ENCODE measurements at places on chromosomes 7 and 10.

DNA sequence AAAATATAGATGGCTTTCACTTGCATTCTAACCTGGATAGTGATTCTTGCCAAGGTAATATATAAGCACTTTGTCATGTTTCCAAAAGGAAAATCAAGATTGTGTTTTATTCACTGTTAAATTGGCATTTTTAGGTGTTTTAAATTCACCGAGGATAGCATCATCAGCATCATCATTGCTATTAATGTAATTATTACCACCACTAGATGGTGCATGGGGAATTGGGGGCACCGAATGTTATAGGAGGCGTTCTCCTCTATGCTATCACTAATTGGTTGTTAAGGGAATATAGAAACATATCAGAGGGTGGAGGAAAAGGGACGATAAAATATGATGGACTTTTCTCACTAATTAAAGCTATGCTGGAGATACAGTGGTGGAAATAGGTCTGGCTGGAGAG, 95.5 kb downstream of the CELF2 start:
- no peak for DNase-seq

DNA sequence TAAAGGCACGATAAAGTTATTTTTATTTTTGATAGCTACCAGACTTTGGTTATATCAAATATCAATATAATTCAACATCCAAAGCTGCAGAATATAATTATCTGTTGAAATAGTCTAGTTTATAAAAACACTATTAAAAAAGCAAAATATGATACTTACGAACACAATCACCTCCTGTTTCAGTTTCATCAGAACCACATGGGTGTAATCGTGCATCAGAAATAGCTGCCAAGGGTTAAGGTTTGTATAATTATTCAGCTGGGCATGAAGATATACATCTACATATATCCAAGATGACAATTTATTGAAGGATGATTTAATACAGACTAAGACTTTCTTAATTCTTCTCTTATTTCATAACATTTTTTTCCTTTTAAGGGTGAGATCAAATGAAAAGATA, 20.3 kb downstream of the VWDE start:
- DNase-seq: no peak

DNA sequence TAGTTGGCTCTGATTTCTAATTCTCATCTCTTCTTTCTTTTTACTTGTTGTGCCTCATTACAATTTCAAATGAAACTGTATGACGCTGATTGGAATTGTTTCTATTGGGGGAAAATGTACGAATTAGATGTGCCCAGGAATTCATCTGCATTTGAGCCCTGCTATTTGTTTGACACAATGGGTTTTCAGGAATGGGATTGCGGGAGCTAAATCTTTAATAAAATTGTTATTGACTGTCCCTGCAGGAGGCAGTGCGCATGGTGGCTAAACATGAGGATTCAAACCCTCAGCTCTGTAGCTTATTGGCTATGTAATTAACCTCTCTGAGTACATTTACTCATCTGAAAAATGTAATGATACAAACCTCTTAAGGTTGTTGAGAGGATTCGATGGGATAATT, 181.6 kb downstream of the NXPH1 start:
- DNase-seq: no peak

- no peak for DNase-seq
These were observed 166.8 kb upstream of the ASAH2 start for GRCh38 chr10:50417886-50418830.

DNA sequence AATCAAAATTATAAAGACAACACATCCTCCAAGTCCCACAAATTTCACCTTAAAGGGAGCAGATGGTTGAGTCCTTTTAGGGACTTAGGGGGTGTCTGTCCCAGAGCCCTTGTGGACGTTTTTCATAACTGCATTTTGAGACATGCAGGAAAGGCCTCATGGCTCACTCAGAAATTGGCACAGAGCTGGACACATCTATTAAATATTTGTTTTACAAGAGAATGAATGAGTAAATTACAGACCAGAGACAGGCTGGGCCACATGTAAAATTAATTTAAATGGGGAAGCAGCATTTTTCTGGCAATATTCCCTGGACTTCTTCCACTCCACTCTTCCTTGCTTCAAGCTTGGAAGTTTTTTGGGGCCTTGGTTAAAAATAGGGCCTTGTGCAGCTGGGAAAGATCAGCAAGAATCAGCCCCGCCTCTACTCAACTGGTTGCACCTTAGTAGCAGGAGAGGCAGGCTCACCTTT, 20.0 kb downstream of the LAMB1 start:
- DNase-seq: no peak

GRCh38 chr7:32248522-32248921, 178.3 kb upstream of the PDE1C start:
- DNase-seq: no peak

GRCh38 chr10:19702215-19702614, 114.0 kb upstream of the PLXDC2 start:
- DNase-seq: no peak

DNA sequence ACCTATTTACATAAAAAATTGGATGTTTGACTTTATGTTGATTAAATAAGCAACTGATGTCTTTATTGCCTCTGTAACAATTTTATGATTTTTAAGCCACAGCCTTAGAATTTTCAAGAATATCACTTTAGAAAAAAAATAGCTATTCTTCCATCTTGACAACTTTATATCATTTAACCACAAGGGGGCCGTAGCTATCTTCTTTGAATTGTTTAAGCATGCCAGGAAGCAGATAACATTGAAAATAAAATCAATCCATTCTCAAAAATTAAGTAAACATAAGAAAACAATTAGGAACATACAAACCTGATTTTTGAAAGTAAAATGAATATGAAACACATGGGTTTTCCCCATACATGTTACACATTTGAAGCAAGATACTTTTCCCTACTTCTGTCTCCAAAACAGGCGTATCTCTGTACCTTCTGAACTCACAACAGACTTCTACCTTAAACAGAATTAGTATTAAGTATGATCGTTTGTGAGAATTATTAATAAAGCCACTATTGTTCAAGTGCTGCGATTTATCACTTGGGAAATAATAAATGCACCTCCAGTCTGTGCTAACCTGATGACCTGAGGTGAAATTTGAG, 209.0 kb downstream of the CACNA2D1 start:
- DNase-seq: no peak

DNA sequence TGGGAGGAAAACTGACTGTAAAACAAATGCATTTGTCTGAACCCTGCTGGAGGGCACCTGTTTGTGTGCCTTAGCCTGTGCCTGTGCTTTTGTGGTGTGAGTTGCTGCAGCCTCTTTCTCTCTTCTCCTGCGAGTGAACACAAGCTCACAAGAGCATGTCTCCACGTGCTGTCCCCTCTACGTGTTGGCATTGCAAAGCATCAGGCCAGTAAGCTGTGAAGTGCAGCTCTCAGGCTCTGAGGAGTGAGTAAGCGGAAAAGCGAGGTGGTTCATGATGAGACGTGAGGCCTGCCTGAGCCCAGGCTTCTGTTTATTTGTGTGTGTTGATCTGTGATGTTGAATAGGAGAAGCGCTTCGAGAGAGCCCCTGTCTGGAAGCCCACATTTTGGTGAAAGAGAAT, 85.6 kb upstream of the PDCD4 start:
- DNase-seq: no peak

- DNase-seq: no peak
These were observed 41.8 kb downstream of the CHST3 start for GRCh38 chr10:72006026-72006425.

DNA sequence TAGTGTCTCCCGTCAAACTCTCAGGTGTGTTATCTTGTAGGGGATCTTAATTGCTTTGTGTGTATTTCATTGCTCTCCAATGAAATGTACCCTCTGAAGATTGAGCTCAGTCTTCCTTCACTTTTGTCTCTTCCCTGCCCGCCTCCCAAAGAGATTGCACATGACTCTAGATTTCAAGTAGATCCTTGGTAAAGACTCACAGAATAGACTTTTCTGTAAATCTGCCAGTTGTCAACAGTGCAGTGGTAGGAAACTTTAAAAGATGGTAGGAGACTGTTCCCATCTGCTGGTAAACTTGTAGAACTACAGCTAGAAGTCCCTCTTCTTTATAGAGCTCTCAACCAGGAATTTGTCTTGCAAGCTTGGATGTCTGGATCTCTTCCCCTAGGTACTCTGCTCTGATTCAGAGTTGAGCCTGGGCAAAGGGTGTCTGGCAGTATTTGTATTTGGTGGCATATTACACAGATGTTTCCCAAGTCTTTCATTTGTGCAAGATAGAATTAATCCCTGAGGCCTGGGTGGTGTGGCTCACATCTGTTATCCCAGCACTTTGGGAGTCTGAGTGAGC, 9.6 kb downstream of the CCL26 start:
- no peak for DNase-seq

DNA sequence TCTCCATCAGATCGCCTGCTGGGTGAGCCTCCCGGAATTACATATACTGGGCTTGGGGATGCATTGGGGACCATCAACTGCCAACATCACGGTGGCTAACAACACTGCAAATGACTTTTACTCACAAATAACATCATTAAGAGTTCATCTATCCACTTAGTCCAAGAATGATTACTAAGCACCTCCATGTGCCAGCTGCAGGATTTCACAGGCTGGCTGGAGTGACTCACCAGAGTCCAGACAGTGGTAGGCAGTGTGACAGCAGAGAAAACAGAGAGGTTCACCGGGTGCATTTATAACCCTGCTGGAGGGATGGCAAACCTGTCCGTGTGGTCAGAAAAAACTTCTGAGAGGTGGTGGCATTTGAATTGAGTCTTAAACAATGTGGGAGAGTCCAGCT, 3.2 kb upstream of the IGFBP3 start:
- DNase-seq: no peak

- DNase-seq: no peak
These were observed 220.5 kb downstream of the BAMBI start for GRCh38 chr10:28897617-28898464.

GRCh38 chr7:102413091-102413490, 16.9 kb downstream of the PRKRIP1 start:
- no peak for DNase-seq

- no peak for DNase-seq
These were observed 190.2 kb upstream of the HGF start for GRCh38 chr7:81960026-81960425.

- no peak for DNase-seq
These were observed 5.2 kb upstream of the HOXA2 start for GRCh38 chr7:27107391-27108381.

DNA sequence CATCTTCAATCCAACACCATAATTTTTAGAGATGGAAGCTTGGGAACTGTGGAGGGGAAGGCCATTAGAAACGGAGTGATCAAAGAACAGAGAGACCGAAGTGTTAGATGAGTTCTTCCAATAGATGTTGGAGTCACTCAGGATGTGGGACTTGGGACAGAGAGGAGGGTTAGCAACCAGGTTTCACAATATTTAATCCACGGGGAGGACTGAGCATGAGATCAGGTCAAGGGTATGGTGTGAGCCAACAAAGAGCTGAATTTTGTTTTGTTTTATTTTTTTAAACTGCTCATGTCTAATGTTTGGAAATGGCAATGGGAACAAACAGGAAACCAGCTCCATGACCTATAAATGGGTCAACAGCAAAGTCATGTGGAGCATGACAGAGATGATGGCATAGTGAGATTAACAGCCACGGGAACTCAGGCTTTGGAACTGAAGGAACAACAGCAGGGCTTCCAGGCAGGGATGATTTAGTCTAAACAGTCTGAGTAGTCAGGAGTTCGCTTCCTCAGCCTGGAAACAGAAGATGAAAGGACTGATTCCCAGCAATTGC, 38.9 kb upstream of the AMPH start:
- no peak for DNase-seq

DNA sequence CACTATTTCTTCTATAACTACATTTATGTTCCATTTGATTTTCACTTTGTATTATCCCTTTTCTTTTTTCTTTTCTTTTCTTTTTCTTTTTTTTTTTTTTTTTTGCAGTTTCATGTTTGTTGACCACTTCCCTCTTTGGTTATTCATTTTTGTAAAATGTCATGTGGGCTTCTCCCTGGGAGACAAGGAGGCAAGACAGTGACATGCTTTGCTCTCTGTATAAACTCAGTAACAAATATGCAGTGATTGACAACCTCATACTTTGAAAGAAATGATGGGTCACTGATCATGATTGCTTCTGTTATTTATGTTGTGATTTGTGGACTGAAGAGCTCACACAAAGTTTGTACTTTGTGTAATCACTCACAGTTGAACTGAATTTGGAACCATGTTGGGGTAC, 90.2 kb upstream of the ABI1 start:
- no peak for DNase-seq

GRCh38 chr10:99682752-99683151, 23.4 kb downstream of the ENTPD7 start:
- no peak for DNase-seq

- no peak for DNase-seq
These were observed 92.5 kb downstream of the COL13A1 start for GRCh38 chr10:69894156-69894555.

- no peak for DNase-seq
These were observed 146.8 kb downstream of the FZD1 start for GRCh38 chr7:91411060-91411459.

GRCh38 chr7:99019523-99020412, 124.1 kb downstream of the SMURF1 start:
- DNase-seq: no peak

- no peak for DNase-seq
These were observed 5.3 kb downstream of the PPP1R3C start for GRCh38 chr10:91627344-91628102.

- no peak for DNase-seq
These were observed 177.5 kb downstream of the HPSE2 start for GRCh38 chr10:99057936-99058690.

DNA sequence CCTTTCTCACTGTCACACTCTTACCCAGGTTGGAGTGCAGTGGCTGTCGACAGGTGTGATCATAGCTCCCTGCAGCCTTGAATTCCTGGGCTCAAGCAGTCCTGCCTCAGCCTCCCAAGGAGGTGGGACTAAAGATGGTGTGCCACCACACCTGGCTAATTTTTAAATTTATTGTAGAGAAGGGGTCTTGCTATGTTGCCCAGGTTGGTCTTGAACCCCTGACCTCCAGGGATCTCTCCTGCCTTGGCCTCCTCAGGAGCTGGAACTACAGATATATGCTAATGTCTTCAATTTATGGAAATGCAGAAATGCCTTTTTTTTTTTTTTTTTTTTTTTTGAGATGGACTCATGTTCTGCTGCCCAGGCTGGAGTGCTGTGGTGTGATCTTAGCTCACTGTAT, 42.7 kb downstream of the DNAJB6 start:
- DNase-seq: no peak

GRCh38 chr10:108132303-108132702, 967.8 kb upstream of the SORCS1 start:
- no peak for DNase-seq

GRCh38 chr7:13910805-13911551, 78.5 kb downstream of the ETV1 start:
- DNase-seq: no peak

GRCh38 chr10:42979721-42980467, 97.0 kb upstream of the RET start:
- DNase-seq: no peak

- no peak for DNase-seq
These were observed 117.2 kb downstream of the ANLN start for GRCh38 chr7:36506820-36507219.

GRCh38 chr10:79342811-79343561, 4.3 kb upstream of the PPIF start:
- DNase-seq: no peak

Data from stimulated activated CD8-positive, alpha-beta memory T cell treated with anti-CD3 and anti-CD28 coated beads, Interleukin-2, amount 100 ng/mL, for 1 hour (primary cell).